ENCODE measurements at places on chromosomes 3 and 15.
A peak's percentile ranks its signal among the peaks of the same experiment; 100 is the strongest.

DNA sequence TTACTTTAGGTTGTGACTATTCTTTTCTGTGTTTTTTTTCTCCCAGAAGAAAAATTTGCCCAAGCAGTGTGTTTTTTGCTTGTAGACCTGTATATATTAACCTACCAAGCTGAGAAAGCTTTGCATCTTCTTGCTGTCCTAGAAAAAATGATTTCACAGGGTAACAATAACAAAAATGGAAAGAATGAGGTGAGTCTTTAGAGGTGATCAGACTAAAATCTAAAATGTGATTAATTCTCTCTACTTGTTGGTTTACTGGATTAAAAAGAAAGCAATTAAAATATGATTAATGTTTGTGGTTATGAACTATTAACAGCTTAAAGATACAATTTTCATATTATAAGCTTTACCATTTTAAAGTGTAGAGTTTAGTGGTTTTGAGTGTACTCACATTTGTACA, 28.2 kb downstream of the CNOT10 start:
- DNase-seq: no peak

DNA sequence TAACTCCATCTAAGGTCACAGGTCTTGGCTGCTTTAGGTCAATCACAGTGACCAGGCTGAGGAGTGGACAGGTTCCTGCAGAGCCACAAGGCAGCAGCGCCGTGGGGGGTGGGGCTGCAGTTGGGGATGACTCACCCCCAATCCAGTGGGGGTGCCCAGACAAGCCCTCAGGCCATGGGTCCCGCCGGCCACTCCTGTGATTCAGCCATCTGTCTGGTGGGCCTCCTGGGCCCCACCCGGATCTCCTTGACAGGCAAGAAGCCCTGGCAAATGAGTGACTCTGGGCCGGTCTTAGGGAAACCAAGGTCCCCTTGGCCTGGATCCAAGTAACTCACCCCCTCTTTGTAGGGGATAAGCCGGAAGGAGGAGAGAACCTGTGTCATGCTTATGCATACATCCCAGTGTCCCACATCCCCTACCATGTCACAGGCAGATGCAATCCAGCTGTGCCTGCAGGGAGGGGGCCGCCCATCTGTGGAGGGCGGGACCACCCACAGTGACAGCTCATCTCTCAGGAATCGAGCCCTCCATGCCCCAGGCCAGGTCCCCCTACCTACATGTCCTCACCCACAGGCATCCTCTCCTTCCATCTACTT, 495 bp upstream of the COL7A1 start:
- peak; percentile 16 for DNase-seq

- no peak for DNase-seq
These were observed 7.6 kb downstream of the MAN2A2 start for GRCh38 chr15:90910441-90911301.

DNA sequence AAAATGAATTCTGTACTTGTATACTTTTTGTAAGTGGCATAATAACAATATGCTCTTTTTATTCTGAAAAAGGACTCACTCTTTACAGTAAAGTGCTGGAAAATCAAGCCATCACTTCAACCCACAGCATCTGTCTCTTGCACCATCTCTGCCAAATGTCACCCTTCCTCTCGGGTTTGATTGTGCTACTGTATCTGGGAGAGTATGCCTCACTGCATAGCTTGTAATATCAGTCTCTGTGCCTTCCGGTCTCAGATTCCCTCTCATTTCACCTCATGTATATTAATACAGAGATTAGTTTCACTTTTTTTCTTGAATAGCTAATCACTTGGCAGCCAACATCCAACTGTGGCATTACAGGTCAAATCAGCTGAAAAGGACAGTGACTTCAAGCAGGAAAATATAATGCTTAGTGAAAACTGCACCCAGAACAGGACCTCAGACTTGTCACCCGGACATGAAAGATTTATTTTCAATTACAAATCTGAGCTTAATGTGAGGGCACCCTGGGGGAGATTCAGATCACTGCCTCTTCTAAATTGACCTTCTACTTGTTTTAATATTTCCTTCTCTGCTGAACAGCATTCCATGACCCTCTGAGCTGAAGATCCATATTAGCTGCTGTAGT, 605.8 kb upstream of the NAALADL2 start:
- no peak for DNase-seq

DNA sequence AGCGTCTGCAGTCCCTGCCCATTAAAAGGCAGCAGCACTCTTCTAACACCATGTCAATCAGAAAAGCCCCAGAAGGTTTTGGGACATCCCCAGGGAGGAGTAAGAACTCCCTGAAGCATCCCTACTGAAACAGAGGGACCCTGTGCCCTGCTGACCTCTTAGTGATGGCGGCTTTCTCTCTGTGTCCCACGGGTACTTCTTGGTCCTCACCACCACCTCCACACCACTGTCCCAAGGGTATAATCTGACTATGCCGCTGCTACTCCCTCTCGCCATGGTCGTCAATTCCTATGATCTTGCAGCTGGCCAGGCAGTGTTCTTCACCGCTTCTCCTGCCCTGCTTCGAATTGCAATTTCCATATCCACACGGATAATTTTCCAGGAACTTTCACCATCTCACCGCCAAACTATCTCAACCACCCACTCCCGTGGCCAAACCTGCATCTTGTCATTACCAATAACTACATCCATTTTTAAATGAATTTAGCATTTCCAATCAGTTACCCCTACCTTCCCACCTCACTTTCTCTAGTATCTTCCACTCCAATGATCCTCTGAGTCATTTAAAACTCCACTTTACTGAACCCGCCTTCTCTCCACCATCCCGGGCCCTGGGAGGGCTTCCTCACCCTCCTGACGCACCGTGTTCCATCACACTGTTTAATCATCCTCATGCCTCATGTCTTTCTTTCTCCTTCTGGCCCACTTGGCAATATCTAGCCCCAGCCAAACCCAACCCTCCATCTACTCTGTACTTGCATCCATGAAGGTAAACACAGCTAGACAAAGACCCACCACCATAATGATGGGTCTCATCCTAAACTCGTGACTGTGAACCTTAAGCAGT, 23.7 kb downstream of the PRR23E start:
- no peak for DNase-seq

DNA sequence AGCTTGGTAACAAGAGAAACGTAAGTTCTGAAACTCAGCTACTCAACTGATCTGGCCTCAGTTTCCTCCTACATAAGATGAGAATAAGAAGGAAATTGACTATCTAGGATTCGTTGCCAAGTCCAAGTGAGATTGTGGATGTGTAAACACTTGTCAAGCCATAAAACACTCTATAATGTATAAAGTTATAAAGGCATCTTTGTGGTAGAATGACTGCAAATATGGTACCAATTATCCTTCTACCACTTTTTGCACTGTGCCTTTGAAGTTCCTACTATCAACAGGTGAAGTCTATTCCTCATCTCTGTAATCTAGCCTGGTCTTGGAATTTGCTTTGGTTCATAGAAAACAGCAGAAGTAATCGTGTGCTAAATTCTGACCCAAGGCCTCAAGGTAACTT, 138.2 kb downstream of the GADL1 start:
- no peak for DNase-seq

DNA sequence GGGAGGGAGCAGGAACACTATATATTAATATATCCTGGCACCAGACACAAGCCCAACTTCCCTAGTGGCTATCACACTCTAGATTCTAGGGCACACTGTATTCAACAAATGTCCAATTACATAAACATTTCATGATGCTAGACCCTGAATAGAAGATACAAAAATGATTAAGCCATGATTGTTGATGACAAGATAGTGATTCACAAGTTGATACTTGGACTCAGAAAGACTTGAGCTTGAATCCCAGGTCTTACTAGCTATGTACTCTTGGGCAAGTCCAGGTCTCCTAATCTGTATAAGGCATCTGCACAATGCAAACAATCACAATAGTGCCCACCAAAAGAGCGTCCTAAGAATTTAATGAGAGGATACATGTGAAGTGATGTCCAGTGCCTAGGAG, 10.0 kb upstream of the SNTN start:
- DNase-seq: no peak

GRCh38 chr3:156303001-156303707, 182.8 kb downstream of the KCNAB1 start:
- DNase-seq: peak; percentile 55

- no peak for DNase-seq
These were observed 40.3 kb downstream of the WNT5A start for GRCh38 chr3:55446850-55447249.

GRCh38 chr3:39267631-39268548, 11.9 kb downstream of the CX3CR1 start:
- DNase-seq: peak; percentile 65

GRCh38 chr3:13233487-13234485, 160.6 kb upstream of the IQSEC1 start:
- no peak for DNase-seq

DNA sequence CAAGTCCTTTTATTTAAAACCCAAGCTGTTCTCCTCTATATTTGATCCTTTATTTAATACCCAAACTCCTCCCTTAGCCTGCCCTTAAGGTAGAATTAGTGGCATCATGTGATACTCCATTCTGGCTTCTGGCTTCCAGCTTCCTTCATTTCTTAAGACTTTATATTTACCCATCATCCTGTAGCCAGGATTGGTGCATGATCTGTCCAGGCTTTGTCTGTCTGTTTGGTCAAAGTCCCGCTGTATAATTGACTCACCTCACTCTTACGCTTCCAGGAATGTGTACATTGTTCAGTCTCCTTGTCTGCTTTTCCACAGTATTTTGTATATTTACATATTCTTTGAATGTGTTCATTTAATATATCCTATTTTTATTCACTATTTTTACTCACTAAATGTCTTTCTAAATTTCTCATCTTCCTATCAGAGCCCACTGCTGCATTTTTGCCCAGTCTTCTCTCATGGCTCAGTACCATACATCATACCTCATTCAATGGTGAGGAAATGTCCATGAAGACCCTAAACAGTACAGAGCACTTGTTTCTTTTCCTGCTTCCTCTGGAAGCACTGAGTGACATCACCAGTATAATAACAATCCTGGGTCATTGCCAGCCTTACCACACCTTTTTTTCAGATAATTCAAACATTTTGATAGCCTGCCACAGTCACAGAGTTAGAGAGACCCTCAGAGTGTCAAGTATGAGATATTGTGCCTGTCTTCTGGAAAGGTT, 31.5 kb downstream of the TMEM108 start:
- no peak for DNase-seq

GRCh38 chr3:101859882-101860448, 10.7 kb downstream of the NFKBIZ start:
- no peak for DNase-seq

DNA sequence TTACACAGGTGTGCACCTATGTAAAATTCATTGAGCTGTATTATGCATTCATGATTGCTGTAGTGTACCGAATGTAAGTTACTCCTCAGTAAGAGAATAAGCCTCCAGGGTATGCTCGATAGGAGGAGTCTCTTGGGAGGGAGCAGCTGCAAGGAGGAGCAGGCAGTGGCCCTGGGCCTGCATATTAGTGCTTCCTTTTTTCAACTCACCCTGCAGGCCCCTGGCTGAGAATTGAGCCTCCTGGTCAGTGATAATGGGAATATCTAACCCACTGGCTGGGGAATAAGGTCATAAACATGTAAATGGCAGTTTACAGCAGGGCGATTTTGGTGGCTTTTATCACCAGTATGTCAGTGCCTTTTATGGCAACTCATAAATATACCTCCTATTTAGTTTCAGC, 21.7 kb upstream of the SFMBT1 start:
- DNase-seq: no peak

GRCh38 chr3:67118635-67119034, 120.5 kb downstream of the KBTBD8 start:
- DNase-seq: no peak

DNA sequence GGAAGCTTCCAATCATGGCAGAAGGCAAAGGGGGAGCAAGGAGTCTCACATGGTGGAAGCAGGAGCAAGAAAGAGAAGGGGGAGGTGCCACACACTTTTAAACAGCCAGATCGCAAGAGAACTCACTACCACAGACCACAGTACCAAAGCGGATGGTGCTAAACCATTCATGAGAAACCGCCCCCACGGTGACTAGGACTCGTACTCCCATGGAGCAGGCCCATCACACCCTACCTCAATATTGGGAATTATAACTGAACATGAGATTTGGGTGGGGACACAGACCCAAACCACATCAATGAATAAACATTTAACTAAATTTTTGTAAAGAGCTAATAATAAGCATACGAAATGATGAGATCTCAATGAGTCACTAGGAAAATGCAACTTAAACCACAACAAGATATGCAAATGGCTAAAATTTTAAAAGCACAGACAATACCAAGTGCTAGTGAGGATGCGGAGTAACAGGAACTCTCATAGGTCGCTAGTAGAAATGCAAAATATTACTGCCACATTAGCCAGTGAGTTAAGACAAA, 10.0 kb downstream of the MRPS25 start:
- DNase-seq: no peak

GRCh38 chr15:93974804-93975481, 256.4 kb upstream of the MCTP2 start:
- peak; percentile 3 for DNase-seq

- DNase-seq: peak; percentile 71
These were observed 61.8 kb downstream of the SLC12A8 start for GRCh38 chr3:125150525-125151441.

- DNase-seq: no peak
These were observed 1026.2 kb downstream of the NAALADL2 start for GRCh38 chr3:175885231-175885766.

GRCh38 chr3:127690106-127690505, 17.4 kb downstream of the ABTB1 start:
- DNase-seq: no peak

DNA sequence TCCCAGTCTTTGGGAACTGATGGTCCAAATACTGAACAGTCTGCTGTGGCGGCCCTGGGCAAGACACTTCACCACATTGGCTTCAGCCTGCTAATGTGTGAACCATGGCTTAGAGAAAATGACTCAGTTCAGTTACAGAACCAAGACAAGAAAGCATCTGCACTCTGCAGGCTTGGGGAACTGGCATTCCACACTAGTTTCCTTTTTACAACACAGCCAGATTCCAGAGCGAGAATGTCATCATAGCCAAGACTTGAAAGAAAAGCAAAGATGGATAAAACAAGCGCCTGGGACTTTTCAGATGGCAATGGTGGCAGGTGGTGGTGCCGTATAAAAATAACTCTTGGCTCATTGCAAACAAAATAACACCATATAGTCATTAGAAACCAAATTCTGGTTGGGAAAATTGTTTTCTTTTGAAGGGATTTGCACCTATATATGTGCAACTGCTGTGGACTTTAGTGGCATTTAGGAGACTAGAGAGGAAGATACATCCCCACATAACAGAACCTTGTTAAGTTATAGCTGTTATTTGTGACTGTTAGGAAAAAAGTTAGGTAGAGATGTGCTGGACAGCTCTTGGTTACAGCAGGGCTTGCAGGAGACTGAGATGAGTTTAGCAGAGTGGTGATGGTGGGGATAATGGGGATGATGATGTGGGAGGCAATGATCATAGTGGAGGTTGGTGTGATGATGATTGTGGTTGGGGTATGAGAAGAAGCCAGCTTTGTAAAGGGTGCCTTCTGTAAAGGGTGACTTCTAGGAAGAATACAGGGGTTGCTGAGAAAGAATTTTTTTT, 273.6 kb downstream of the THRB start:
- DNase-seq: no peak

- DNase-seq: no peak
These were observed 1104.6 kb downstream of the OTOL1 start for GRCh38 chr3:162601101-162601670.

GRCh38 chr3:120595788-120596115, 384 bp upstream of the NDUFB4 start:
- DNase-seq: no peak

Data from inflammatory macrophage treated with lipopolysaccharide for 4 hours (primary cell).